ENCODE measurements at places on chromosomes 4 and X. TPM values are rescaled to one million over a fixed set of nuclear protein-coding genes. Genes with fewer than 3 reads are reported as not detected.

CAPN6 gene
- 512 TPM for polyA plus RNA-seq

RIPPLY1 gene
- not detected for polyA plus RNA-seq

SHROOM4 gene
- polyA plus RNA-seq: 5.8 TPM

MAGEE2 gene
- polyA plus RNA-seq: 0.35 TPM

DNA sequence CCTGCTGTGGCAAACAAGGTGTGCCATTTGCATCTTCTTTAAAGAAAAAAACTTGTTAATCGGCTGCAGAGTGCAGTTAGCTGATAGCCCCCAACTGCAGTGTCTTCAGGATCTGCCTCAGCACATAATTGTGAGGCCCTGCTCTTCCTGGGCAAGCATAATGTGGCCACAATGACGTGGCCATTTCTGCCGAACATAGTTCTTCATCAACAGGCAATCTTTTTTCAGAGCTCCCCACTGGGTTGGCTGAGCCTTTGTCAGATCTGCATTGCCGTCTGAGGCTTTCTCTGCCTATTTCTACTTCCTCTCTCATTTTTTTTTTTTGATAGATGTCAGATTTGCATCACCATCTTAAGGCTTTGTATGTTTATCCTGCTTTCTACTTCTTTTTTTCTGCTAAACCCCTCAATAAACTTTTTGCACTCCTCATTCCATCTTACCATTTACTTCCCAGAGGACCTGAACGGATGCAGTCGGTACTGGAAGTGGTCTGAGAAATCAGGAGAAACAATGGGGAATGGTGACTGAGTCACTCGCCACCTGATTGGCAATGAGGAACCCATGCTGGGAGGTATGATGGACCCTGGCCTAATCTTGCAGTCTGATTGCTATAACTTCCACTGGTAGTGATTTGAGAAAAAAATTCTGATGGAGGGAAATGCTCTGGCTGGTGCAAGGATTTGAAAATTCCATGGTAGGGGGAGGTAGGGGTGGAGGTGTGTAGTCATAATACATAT is 21.2 kb upstream of the TAB3 start:
- DNase-seq: no peak

GRCh38 chrX:51893931-51894696 is 691 bp downstream of the MAGED1 start:
- DNase-seq: peak; percentile 69

DNA sequence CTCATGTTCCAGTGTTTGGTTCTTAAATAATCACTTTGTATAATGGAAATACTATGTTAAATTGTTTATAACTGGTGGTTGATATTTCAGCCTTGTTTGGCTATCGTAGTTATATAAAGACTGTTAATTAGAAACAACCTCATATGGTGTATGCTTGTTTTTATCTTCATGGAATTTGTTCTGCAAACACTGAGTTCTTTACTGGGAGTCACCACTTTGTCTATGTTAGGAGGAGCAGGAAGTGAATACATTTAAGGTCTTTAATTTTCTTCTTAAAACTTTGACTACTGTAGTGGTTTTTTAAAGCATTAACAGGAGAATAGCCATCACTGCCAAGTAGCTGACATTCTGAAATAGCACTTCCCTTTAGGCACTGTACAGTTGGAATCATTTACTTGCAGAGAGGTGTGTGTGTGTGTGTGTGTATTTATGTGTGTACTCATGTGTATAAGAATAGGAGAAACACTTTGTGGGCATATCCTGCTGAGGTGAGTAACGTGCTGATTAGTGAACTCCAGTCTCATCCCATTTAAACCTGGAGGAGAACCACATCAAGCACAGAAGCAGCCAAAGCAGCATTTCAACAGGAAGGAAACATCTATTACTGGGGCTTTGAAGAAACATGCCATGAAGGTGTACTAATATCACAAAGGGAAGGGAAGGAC is 37.8 kb downstream of the TET2 start:
- no peak for DNase-seq

- DNase-seq: no peak
Observed at GRCh38 chrX:95860127-95860526, 824.5 kb upstream of the DIAPH2 start.

- peak; percentile 28 for DNase-seq
Observed at GRCh38 chr4:166091912-166092510, 219.0 kb downstream of the TLL1 start.

DNA sequence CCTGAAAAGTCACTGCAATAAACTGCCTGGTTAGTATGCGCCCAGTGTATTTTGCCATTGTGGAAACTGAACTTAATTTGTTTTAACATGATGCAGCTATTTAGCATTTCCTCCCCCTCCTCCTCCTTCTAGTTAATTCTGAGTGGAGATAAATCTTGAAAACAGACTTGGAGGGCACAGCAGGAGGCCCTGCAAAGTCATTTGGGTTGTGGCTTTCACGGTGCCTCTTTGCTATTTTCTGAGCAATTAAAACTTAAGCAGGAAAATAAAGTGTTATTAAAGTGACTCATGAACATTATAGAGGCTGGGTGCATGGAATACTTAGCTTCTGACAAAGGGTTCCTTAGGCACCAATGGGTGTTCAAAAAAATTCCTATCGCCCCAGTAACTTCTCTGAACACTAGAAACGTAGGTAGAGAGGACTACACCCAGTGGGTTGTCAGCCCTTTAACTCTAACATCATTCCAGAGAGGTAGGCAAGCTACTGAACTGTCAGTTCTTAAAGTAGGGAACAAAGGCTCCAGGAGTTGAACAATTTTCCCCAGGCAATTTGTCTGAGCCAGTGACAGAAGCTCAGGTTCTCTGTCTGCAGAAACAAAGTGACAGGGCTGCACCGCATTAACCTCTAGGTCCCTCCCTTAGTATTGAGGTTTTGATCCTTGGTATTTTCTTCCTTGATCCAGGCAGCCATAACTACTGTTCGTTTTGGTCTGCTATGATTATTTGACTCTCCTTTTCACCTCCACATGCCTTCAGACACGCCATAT is 158.3 kb upstream of the KIT start:
- DNase-seq: no peak

GRCh38 chrX:109643687-109644086 is 18.7 kb upstream of the KCNE5 start:
- DNase-seq: no peak

DNA sequence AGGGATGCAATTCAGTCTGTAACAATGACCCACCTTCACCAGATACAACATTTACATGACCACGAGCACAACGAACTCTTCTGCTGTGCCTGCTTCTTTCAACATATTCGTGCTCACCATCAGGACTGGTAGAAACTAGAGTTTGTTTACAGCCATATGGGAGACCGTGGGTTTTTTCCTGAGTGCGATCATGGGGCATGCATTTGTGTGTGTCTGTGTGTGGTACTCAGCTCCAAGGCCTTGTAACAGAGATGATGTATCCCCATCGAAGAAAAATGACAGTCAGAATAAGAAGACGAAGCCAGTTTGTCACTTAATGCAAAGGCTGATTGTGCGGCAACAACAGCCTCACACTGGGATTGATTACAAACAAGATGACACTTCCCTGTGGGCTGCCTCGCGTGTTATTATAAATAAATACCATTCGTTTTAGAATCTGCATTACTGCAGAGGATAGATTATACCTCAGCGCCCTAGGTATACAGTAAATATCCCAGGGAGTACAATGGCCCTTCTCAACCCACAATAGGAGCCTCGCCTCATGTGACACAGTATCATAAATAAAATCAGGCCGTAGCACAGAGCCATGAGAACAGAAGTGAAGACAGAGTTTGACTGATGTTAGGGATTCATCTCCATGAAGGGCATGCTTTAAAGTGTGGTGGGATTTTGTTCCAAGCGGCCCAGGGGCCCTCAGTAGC is 97.3 kb upstream of the NOCT start:
- no peak for DNase-seq

GRCh38 chr4:83207497-83208101 is 77.0 kb downstream of the COQ2 start:
- no peak for DNase-seq

GRCh38 chr4:121736735-121737351 is 28.1 kb downstream of the SMIM43 start:
- DNase-seq: peak; percentile 31

DNA sequence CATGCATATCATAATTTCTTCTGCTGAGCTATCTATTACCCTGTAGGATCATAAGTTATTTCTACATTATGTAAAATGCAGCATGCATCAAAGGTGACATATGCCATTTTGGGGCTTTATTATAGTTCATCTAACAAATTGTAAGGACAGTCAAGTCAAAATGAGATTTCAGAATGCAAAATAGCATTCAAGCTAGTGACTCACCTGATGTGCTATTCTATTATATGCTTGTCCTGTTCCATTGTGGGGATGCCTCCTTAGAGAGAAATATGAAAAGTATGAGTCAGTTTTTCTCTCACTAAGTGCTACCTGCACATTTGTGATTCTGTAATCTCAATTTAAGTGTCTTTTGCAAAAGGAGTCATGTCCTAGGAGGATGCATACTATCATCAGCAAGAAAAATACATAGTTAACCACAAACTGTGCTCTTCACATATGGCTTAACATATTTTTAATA is 647.0 kb upstream of the PCDH10 start:
- DNase-seq: no peak

Data from hindlimb muscle (tissue), 1 donor.